ENCODE measurements at places on chromosomes 2 and 18.

GRCh38 chr2:38092196-38092902 lies 16.4 kb upstream of the CYP1B1 start:
- DNase-seq: no peak

DNA sequence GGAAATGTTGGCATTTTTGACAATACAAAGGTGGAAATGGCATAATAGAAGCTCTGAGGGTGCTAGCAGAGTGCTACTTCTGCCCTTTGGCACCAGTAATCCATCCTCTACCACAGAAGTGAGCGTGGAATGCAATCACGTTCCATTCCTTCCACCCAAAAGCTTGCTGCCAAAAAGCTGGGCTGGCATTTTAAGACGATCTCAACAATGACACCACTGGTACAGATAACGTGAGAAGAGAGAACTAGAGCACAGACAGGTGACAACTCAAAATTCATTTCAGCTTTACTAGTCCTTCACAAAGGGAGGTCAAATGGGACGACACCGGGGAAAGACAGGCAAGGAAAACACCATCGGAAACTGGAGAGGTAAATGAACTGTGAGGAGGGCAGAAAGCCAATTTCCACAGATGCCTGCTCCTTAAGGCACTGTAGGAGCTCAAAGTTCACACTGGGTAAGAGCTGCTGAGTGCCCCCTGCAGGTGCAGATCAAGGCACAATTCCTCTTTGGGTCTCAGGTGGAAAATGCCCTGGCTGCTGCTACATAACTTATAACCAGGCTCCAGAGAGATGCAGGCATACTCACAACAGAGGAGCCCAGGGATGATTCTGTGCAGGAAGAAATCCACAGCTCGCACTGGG lies 50.7 kb upstream of the RNU4ATAC start:
- no peak for DNase-seq

DNA sequence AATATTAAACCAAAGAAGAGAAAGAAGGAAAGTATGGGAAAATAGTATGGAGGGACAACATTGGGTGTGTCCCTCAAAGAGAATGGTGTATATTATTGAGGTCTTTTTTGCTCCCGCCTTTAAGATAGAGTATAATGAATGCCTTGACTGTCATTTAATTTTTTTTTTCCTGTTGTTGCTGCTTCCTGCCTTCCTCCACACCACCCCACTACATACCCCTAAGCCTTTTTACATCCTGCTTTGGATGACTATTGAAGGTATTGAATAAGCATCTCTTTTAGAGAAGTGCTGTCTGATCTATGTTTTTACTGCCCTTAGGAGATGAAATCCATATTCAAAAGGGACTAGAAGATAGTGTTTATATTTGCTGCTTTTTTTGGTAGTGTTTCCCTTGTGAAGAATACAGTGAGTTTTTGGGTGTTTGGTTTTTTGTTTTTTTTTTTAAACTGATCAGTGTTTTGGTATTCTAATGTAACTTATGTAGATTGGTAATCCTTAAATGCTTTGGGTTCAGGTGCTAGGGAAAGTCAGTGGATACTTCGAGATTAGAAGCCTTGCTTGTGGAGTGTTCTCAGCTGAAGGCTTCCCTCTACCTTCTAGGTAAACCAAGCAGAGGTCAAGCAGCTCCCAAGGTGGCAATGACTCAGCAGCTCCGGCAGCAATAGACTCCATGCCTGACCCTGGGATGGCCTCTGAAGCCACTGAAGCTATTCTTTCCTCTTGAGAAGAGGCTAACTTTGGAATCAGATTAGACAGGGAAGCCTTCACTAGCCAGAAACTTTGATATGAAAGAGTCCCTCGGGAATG lies 5.0 kb downstream of the FZD7 start:
- DNase-seq: no peak

- no peak for DNase-seq
Observed at GRCh38 chr2:55311444-55311870, 42.4 kb upstream of the MTIF2 start.

GRCh38 chr2:234300391-234300925 lies 196.4 kb downstream of the ARL4C start:
- no peak for DNase-seq

GRCh38 chr2:223877721-223878410 lies 40.5 kb upstream of the AP1S3 start:
- DNase-seq: no peak

DNA sequence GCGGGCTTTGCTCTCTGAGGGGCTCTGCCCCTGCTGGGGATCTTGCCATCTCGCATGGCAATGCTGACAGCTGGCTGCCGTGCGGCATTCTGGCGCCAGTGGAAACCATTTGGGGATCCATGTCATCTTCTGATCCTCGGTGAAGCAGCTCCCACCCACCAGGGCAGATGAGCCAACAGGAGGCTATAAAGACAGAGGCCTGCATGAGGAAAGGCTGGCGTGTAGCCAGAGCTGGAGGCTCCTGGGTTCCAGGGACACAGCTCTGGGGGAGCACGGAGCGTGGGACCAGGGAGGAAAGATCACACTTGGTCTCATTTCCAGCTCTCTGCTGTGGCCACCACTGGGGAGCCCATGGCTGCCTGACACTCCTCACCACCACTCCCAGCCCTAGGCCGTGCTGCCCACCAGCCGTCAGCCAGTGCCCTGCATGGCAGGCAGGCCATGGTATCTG lies 145.8 kb downstream of the ZFP36L2 start:
- DNase-seq: no peak

DNA sequence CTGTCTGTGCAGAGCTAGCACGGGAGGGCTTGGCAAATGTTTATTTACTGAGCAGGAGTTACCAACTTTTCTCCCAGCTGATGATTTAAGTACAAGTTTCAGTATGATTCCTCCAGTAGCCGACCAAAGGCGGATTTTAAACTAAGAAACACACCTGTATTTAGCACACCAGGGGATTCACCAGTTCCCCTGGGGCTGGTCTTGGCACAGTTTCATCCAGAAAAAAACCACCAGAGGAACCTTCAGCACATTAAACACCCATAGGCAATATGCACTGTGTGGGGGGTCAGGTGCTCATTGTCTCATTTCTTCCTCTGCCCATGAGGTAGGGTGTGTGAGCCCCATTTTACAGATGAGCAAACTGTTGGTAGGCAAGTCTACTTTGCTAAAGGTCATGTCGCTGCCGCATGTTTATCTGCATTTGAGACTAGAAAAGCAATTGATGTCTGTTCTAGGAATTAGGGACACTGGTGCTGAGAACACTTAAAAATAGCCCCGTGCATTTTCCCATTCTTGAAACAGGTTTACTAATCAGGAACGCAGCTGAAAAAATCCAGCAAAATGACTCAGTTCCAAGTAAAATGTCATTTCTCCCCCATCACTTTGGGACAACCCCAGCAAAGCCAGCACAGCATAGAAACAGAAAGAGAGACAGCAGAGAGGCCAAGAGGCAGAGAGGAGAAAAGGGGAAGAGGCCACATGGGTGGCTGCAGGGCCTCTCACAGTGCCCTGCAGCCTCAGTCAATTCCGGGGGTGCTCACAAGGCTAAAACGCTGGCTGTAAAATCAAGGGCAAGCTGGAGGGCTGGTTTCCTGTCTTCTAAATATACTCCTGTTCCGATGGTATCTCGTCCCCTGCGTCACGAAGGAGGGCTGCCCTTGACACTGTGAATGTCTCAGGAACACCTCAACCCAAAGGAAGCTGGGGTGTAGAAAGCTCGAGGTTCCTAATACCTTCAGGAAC lies 166.8 kb upstream of the ID2 start:
- DNase-seq: no peak

- DNase-seq: peak; percentile 87
Observed at GRCh38 chr2:235594041-235594440, 100.2 kb downstream of the AGAP1 start.

- no peak for DNase-seq
Observed at GRCh38 chr2:141522048-141522447, 608.8 kb downstream of the LRP1B start.

DNA sequence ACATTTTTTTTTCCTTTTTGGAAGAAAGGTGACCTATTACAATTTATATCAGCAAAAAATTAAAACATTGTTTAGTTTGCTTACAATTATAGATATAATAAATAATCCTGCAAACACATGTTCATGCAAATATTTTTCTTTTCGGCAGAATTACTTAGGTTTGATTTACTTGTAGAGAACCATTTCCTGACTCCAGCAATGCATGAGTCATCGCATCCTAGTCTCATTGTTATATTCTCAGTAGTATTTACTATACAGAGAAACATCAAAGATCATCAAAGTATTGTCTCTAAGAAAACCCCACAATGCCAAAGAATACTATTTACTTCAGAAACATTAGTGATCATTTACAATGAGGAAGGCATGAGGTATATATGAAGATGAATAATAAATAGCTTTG lies 40.4 kb upstream of the MTIF2 start:
- DNase-seq: no peak

DNA sequence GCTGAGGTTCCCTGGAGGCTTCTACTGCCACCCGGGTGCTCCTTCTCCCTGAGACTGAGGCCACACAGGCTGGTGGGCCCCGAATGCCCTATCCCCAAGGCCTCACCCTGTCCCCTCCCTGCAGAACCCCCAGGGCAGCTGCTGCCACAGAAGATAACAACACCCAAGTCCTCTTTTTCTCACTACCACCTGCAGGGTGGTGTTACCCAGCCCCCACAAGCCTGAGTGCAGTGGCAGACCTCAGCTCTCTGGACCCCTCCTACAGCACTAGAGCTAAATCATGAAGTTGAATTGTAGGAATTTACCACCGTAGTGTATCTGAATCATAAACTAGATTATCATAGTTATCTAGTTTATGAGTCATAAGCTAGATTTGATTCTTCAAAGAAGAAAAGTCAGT lies 7.3 kb upstream of the CENPA start:
- DNase-seq: no peak

DNA sequence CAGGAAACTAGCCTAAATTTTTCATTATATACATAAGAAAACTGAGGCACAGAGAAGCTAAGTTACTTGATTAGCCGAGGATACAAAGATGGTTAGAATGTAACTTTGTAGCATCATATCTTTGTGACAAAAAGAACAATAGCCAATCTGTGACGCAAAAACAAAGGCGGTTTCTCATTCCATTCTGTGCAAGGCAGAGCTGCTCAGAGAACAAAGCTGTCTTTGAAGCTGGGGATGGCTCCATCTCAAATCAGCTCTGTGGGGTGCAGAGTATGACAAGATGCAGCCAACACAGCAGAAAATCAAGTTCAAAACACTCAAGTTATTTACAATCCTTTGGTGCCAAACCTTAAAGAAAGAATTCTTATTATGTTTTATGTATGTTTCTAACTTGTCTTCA lies 81.9 kb upstream of the VWC2L start:
- no peak for DNase-seq

DNA sequence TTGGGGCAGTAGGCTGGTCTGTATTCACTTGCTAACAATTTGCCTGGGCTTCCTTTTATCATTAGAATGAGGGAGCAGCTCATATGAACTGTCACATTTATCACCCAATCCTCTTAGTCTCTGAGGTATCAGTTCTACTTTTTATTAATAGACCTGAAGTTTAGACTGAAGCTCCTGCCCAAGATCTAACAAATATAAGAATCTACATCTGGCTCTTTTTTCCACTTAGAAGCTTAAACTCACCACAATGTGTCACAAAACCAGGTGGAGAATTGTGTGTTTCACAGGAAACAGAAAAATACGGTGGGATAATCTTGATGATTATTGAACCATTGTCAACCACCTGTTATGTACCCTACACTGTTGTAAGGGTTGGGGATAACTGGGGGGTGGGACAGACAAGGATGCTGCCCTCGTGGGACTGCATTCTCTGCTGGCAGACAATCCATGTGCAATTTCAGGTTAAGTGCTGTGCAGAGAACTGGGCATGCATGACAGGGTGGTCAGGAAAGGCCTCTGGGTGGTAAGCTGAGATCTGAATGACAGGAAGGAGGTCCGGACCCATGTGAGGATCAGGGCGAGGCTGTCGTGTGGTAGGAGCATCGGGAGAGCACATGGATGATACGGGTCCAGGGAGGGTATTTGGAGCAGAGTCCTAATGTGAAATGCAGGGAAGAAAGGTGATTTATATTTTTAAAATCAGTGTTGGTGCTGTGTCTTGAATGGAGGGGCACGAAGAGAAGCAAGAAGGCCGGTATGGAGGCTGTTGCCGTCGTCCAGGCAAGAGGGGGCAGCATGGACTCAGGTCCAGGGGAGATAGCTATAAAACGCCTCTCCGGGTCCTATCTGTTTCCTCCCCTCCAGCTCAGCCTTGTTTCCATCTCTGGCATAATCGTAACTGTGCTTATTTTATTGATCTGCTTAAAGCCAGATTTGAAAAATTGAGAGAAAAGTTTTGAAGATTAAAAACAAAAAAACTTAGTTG lies 17.6 kb downstream of the MYL12B start:
- no peak for DNase-seq

DNA sequence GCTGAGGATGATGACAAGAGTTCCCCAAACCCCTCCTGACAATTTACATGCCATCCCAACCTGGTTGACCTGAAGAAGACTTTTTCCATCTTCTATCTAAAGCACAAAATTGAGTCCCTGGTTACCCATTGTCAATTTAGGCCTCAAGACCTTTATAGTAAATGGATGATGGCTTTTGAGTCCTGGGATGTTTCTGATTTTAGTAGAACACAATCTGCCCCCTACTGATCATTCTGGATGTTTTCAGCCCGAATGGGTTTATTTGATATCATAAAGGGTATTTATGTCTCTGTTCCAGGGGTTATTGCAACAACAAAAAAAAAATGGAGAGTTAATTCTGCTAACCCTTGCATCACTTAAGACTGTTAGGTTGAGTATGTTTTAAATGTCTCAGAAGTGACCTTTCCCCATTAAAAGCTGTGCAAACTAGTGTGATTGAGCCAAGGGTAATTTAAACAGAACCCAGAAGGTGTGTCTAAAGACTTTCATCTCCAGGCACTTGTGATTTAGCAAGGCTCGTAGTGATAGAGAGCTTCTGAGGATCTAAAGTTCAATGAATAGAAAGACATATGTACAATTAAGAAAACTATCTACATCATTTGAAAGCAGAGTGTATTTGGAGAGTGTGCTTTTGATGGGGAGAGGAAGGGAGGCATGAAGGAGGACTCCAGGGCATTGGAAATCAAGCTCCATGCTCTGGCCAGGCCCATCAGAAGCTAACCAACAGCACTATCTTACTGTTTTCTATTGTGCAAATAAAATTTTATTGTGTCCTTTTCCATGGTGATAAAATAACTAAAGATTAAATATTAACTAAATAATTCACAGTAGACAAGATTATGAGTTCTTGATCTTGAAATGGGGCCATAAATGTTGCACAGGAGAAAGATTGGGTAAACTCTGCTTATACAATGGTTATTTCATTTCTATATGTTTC lies 96.6 kb upstream of the NOSTRIN start:
- peak; percentile 68 for DNase-seq

GRCh38 chr2:237835372-237835771 lies 24.1 kb upstream of the RAMP1 start:
- DNase-seq: no peak

GRCh38 chr2:105795575-105795934 lies 50.8 kb downstream of the NCK2 start:
- DNase-seq: no peak

All from NCI-H526 (cell line).